Thoracic aorta (tissue), 2 donors: ENCODE measurements at places on chromosomes 13 and 19. TPM values are rescaled to one million over a fixed set of nuclear protein-coding genes. Genes with fewer than 3 reads are reported as not detected.

DNA sequence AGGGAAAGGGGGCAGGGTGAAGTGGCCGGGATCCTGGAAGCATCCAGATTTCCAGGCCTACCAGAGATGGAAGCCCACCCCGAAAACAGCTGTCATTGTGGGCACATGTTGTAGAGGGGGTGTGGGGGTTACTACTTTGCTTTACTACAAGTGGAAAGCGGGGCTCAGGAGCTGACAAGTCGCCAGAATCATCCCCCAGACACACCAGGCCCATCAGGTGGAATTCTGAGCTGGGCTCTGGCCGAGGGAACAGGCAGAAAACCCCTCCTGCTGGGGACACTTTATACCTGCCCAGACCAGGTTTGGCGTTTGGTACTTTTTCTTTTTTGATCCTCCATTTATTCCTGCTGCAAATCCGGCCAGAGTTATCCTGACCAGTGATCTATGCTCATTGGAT, 3.8 kb downstream of the CDX2 start:
- DNase-seq, result no peak

- no peak for DNase-seq
Observed at GRCh38 chr19:29665826-29666577, 741 bp downstream of the PLEKHF1 start.

- DNase-seq, result no peak
Observed at GRCh38 chr13:93309886-93310523, 83.4 kb downstream of the GPC6 start.

DNA sequence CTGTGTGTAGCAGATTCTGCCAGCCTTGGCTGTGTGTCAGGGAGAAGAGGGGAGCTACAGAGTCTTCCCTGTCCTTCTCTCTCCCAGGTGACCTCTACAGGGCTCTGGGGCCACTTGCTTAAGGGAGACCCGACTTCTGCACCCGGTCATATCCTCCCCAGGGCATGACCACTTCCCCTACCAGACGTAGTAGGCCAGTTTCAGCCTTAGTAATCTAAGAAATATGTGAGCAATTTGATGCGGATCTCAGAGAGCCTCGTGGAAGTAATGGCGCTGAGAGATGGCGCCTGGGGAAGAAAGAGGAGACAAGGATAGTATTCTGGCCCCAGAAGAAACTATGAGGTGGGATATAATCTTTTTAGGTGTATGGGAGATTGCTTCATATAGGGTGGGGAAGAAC, 41.9 kb downstream of the NFIX start:
- DNase-seq, result no peak

DNA sequence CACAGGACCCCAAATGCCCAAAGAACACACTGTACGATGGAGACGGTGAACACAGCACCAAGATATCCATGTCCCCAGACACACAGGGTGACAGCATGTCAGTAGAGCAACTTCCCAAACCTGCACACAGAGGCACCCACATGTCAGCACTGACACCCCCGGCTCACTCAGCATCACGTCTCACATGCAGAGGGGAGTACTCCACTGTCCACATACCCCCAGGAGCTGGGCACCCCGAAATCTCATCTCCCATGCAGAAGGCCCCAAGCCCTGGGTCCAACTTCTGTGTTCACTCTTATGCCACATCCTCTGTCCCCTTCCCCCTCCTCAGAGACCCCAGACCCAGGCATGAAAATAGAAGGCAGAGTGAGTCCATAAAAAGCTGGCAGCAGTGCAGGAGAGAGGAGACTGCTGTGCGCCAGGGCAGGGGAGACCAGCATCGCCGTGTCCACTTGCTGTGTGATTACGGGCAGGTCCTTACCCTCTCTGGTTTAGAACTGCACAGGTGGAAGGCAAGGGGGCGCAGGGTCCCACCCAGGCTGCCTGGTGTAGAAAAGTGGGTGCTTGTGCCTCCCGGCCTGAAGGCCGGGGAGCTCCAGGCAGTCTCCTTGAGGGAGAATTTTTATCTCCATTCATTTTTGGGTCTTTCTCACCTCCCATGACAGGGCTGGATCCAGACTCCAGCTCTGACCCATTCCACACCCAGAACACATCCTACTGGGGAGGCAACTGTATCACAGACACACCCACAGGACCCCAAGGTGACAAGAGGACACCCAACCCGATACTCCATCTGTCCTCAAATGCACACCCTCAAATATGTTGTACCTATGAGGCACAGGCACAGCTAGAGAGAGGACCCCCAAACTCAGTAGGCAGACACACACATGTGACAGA, 17.0 kb downstream of the ERFL start:
- no peak for DNase-seq

DNA sequence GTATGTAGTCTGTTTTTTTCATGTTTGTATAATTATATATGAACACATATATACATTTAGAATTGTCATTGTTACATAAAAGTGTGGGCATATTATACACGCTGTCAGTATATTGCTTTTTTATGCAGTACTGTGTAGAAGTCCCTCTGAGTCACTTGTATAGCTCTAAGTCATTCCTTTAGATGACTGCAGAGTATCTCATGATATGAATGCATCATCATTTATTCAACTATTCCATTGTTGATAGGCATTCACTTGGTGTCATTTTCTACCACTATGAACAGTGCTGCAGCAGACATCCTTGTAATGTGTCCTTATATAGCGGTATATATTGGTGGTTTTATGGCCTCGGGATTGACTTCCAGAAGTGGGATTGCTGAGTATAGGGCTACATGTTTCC, 15.3 kb downstream of the RFXAP start:
- no peak for DNase-seq

DNA sequence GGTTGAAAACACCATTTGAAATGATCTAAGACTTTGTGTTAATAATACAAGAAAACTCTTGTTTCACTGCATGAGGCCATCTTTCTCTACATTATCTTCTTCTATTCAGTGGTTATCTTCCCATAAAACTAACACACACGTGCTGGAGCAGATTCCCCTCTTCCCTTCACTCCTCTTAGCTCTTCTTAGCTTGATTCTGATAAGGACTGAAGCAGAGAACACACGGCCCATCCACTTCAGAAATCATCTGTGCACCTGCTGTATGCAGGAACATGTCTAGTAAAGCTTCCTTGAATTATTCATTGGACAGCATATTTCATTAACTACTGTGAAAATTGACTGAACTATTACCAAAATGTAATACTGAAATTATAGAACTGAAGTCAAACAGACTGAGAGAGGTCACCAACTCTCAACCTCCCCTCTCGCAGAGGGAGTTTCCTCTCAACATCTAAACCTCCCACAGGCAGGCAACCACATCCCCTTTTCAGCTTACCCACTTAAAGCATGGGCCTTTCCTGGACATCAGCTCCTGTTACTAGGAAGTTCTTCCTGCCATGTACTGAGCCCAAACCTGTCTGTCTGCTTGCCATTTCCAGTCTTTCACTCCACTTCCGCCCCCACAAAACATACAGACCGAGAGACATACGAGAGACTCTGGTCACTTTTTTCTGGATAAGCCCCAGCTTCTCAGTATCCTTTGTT, 113.9 kb downstream of the CRYL1 start:
- DNase-seq, result no peak

DNA sequence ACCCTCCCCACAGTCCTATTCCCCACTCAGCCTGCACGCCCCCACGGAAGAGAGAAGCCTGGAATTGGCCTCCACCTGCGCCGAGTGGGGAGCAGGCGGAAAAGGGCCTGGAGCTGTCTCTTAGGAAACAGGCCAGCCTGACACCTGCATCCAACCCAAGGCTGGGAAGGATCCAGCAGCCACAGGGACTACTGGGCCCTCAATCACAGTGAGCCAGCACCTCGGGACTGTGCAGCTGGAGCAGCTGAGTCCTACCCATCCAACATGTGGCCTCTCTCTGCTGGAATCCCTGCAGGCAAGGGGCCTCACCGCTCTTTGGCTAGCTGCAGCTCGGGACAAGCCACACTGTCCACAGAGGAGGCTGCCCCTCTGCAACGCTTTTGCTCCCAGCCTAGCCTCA, 8.3 kb upstream of the EPHX3 start:
- DNase-seq, result no peak

GRCh38 chr13:32587811-32588170, 1.5 kb downstream of the PDS5B start:
- no peak for DNase-seq

DNA sequence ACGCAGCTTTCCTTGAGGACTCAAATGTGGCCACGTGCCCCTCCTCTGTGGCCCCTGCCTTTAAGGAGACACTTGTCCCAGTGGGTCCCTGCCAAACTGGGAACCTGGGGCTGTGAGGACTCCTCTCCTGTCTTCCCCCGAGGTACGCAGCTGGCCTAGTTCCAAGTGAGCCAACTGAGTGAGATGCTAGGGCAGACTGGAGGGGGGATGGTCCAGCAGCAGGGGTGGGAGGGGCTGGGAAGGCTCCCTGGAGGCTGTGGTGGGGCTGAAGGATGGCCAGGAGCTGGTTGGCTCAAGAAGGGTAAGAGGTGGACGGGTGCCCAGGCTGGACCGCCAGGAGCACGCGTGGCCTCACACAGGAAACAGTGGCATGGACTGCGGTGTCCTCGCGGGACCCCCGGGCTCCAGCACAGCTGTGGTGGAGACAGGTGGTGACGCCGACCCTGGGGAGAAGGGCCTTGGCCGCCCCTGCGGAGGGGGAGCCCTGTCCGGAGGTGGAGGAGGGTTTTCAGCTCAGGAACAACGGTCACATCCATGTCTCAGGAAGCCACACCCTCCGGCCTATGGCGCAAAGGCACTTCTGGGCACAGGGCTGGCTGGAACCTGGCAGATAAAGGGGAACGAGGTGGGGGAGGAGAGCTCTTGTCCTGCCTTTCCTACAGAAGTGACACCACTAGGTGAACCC, 45.8 kb downstream of the MLLT1 start:
- DNase-seq, result no peak

- no peak for DNase-seq
Observed at GRCh38 chr19:31424861-31425620, 75.8 kb upstream of the TSHZ3 start.

The CEACAM1 gene
- 2.2 TPM for total RNA-seq

The NOP53 gene
- 220 TPM for total RNA-seq

The KCNN1 gene
- total RNA-seq, result 0.99 TPM

The ZNF556 gene
- 0.49 TPM for total RNA-seq

The ASPDH gene
- total RNA-seq, result not detected

The FAM216B gene
- total RNA-seq, result not detected

The LMTK3 gene
- total RNA-seq, result 4.5 TPM

The SYNGR4 gene
- not detected for total RNA-seq
